ENCODE measurements at places on chromosomes 6 and 20. TPM values are rescaled to one million over a fixed set of nuclear protein-coding genes. Genes with fewer than 3 reads are reported as not detected.

DNA sequence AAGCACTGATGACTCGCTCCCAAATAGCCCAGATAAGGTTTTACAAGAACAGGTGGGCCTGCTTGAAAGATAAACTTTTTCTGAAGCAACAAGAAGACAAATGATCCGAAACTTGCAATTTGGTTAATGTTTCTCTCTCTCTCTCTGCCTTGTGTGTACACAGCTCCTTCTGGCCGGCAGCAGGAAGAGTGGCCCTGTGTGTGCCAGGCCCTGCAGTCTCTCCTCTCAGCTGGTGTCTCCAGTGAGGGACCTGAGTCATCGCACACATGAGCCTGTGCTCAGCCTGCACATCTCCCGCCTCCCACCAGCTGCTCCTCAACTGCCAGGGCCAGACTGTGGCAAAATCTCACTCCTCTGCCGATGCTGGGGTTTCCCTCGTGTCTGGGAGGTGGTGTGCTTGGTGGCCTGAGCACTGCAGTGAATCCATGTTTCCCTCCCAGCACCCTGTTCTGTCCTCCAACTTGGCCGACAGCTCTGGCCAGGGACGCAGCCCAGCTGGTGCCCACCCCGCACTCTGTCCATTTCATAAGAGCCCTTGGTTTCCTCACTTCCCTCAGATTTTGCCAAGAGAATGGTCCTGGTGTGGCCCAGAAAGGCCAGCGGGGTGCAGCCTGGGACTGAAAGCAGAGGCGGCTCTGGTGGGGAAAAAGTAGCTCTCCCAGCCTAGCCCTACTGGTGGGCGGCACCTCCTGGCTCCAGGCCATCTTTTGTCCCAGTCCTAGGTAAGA is 49.4 kb downstream of the ERMARD start:
- DNase-seq, result peak; percentile 82

GRCh38 chr6:42569102-42570028 is 5.5 kb downstream of the UBR2 start:
- DNase-seq, result peak; percentile 95

GRCh38 chr6:143959927-143960326 is 48.1 kb downstream of the PLAGL1 start:
- peak; percentile 5 for DNase-seq

GRCh38 chr6:73542891-73543290 is 22.1 kb upstream of the EEF1A1 start:
- DNase-seq, result no peak

DNA sequence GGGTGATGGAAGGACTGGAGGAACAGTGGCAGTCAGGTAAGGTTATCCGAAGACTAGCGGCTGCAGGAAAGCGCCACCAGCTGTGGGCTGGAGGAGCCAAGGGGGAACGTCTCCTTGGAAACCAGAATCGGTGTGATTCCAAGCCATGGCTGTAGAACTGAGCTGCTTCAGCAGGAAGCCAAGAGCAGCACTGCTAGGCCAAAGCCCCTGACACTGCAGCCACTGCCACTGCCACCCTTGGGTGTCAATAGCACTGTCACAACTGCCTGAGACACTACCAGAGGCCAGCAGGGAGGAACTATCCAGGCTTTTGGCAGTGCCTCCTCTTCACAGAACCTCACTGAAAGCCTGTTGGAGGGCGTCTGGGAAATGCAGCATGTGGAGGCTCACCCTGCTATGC is 289.6 kb upstream of the SUPT3H start:
- no peak for DNase-seq

DNA sequence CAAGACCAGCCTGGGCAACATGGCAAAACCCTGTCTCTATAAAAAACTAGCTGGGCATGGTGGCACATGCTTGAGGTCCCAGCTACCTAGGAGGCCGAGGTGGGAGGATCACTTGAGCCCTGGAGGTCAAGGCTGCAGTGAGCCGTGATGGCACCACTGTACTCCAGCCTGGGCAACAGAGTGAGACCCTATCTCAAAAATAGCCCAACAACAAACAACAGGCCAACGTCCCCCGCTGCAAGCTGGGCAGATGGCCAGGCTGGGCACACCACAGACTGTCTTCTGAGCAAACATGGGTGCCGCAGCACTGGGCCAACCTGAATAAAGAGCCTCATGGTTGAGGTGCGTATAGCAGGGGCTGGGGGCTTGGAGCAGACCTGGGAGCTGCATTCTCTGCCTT is 46.6 kb upstream of the SRF start:
- DNase-seq, result no peak

GRCh38 chr6:3385660-3386151 is 71.1 kb downstream of the SLC22A23 start:
- no peak for DNase-seq

DNA sequence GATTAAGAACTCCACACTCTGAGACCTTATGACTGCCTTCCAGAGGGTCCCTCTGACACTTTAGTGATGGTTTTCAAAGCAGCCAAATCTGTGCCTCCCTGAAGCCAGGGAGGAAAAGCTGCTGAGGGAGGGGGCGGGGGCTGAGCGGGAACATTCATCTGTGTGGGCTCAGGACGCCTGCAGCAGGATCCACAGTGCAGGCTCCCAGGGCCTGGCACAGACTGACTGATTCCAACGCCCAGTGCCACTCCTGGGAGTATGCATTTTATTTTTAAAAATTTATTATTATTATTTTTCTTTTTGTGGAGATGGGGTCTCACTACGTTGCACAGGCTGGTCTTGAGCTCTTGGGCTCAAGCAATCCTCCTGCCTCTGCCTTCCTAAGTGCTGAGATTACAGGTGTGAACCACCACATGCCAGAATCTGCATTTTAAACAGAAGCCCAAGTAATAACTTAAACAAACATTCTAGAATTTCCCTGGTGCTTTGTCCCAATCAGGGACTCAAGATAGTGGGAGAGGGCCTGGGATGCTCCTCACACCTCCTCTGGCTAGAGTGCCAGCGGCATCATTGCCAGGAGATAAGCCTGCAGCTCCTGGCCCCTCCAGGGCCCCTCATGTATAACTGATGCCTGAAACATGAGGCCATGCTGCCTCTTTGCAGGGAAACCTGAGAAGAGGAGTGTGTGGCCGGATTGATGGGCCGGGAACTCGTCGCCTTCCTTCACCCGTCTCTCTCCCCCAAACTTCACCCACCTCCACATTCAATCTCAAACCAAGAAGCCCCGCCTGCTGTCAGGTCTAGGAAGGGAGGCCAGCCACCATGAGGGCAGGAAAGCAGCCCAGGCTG is 438 bp upstream of the TMC2 start:
- DNase-seq, result no peak

DNA sequence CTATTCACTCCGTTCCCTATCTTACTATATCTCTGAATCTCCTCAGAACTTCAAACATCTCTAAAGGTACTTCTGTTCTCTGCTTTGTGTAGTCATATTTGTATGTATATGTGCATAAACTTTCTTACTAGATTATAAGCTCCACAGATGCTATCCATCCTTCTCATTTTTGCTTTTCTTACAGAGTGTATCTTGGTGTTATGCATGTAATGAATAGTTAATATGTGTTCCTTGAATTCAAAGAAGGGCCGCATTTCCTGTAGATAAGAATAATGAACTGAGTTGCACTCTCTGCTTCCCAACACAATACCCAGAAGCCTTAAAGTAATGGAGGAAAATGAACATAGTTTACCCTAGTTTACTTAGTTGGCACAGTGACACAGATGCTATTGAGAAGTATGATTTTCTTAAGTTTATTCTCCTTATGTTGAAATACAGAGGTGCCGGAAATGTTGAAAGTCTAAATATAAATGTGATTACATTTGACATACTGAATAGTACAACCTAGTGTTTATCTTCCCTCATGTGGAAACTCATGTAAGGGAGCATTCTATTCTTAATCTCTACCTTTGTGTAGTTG is 6.0 kb downstream of the NUS1 start:
- no peak for DNase-seq

DNA sequence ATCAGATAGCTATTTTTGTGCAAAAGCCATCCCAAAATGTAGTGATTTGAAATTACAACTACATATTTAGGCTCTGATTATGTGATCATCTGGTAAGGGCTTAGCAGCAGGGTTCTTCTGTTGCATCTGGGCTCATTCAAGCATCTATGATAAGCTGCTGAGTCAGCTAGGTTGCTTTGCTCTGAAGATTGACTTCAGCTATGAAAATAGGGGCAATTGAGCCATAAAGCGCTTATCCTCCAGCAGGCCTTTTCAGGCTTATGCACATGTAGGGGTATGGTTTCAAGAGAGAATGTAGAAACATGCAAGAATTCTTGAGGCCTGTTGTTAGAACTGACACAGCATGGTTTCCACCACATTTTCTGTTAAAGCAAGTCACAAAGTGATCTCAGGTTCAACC is 114.1 kb downstream of the PLCB1 start:
- DNase-seq, result no peak

GRCh38 chr6:25755483-25755882 is 941 bp downstream of the SLC17A4 start:
- DNase-seq, result no peak

GRCh38 chr6:24779416-24780016 is 4.8 kb downstream of the GMNN start:
- DNase-seq, result peak; percentile 30

DNA sequence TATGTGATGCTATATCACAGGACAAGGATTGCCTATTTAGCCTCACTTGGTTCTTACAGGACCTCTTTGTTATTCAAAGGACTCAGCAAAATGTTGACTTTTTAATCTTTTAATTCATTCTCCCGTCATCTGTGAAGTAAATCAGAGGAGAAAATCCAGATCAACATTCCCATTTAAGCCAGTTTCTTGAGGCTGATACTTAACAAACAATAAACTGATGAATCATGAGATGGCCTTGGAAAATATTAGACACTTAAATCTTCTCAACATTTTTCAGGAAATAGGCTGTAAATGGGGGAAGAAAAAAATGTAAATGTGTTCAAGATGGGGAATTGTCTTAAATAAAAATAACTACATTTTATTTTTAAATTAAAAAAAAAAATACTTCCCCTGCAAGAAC is 55.9 kb upstream of the UBR2 start:
- DNase-seq, result peak; percentile 10

DNA sequence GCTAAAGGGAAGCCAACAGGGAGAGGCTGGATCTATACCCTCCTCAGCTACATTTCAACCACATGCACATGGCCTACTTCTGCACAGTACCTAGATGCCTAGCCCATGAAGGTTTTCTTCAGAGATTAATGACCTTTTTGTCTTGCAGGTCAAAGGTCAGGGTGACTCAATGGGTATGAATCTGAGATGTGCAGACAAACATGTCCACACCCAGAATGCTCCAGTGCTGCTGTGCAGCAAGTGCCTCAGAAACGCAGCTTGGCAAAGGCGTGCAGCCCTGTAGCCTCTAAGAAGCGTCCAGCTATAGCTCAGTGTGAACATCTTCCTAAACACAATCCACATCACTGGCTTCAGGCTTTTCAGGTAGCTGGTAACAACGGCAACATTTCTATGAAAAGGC is 24.4 kb downstream of the MAP1LC3A start:
- peak; percentile 24 for DNase-seq

The C6orf141 gene
- not detected for total RNA-seq

The SLC2A10 gene
- total RNA-seq, result 15.2 TPM

The CBLN4 gene
- total RNA-seq, result not detected

The TNF gene
- total RNA-seq, result not detected

The PBOV1 gene
- not detected for total RNA-seq

The PRSS16 gene
- total RNA-seq, result not detected

The ZSCAN23 gene
- total RNA-seq, result 5.3 TPM

The CAP2 gene
- 14.5 TPM for total RNA-seq

The CGA gene
- not detected for total RNA-seq

The KCNK5 gene
- not detected for total RNA-seq

The PGBD1 gene
- 6.9 TPM for total RNA-seq

The LPIN3 gene
- 1.7 TPM for total RNA-seq

The ARMH2 gene
- not detected for total RNA-seq

Data from IMR-90 (cell line).